ENCODE measurements at places on chromosomes 6 and 20.
A peak's percentile ranks its signal among the peaks of the same experiment; 100 is the strongest.

DNA sequence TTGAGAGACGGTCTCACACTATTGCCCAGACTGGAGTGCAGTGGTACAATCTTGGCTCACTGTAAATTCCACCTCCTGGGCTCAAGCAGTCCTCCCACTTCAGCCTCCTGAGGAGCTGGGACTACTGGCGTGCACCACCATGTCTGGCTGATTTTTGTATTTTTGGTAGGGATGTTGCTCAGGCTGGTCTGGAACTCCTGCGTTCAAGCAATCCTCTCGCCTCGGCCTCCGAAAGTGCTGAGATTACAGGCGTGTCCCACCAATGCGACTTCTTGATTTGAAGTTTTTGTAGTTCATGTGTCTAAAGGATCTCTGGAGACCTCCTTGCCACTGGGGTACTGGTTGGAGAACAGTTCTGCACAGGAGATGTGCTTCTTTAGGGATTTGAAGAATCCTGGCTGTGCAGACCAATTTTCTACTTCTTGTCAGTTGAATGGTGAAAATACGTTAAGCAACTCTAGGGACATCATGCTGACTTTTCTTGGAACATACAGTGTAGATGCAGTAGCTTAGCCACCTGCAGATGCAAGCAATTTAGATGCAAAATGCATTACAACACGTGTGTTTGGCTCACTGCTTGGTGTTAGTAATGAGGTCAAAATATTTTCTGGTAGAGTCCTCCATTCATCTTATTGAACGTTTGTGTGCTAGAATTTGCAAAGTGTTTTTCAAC is 28.2 kb downstream of the SYTL3 start:
- DNase-seq = no peak

- DNase-seq = no peak
Measured at GRCh38 chr20:52142757-52143156, 48.8 kb downstream of the ZFP64 start.

DNA sequence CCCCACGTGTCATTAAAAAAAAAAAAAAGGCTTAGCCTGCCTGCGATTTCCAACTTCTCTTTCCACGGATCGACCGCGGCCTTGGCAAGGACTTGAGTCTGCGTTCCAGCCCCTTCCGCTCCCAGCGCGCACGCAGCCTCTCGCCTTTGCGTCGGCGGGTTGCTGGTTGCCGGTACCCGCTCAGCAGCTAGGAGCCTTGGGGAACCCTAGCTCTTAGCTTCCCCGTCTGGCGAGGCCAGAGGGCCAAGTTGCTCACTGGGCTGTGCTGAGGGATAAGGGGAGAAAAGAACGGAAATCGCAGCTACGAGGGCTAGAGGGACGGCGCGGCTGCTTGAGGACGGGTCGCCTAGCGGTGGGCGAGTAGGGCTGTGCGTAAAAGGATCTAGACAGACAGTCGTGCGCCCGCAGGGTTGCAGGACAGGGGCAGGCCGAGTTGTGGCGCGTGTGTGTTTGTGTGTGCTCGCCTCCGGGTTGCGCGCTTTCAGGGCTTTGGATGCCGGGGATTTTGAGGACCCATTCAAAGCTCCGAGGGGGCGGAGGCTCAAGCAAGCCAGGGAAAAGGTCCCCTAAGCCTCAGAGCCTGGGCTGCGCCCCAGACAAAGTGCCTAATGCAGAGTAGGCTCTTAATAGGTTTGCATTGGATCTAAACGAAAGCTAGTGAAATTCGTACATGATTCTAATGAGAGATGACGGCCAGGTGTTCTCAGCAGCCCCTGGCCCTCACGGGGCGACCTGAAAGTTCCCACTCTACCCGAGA is 40.5 kb upstream of the OSTM1 start:
- DNase-seq = no peak

- DNase-seq = no peak
Measured at GRCh38 chr6:105994591-105995390, 91.3 kb upstream of the PRDM1 start.

DNA sequence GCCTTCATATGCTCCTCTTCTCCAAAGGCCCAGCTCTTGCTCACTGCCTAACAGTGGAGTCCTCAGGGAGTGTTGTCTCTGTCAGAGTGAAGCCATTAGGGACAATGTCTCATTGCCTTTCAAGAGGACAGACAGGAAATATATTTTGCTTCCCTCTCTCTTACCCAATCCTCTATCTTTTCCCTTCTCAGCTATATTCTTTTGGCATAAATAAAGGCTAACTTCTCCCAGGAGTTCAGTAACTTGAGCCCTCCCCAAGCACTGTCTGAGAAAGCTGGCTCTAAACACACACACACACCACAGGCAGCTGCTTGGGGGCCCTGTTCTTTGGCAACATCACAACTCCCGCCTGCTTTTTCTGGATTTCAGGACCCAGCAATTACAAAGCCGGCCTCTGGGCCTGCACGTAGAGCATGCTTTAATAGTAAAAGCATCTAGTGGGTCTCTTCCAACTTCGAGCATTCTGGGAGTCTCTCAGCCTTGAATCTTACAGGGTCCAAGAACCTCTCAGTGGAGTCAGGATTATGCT is 34.7 kb upstream of the LAMA4 start:
- DNase-seq = no peak

GRCh38 chr6:54907355-54907754 is 60.8 kb downstream of the FAM83B start:
- DNase-seq = no peak

DNA sequence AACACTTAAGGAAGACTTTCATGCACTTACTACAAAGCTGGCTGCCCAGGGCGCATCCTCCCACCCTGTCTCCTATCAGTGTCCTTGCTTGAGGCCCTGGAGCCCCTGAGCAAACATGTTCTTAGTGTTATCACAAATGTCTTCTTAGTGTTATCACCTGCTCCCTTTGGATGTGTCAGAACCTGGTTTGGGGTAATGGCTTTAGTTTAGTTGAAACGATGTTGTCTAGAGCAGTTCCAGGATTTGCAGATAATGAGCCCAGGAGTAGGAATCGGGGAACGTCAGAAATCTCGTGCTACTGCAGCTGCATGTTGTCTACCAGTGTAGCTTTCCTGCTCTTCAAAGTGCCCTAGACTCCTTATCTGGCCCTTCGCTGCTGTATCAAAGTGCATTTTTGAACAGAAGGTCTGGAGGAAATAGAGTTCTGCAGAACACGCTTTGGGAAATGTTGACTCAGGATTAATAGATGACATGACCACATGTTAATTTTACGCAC is 69.6 kb downstream of the PHACTR2 start:
- DNase-seq = no peak

- DNase-seq = no peak
Measured at GRCh38 chr6:53604623-53605190, 59.8 kb upstream of the GCLC start.

- no peak for DNase-seq
Measured at GRCh38 chr6:47403801-47404200, 73.8 kb upstream of the CD2AP start.

DNA sequence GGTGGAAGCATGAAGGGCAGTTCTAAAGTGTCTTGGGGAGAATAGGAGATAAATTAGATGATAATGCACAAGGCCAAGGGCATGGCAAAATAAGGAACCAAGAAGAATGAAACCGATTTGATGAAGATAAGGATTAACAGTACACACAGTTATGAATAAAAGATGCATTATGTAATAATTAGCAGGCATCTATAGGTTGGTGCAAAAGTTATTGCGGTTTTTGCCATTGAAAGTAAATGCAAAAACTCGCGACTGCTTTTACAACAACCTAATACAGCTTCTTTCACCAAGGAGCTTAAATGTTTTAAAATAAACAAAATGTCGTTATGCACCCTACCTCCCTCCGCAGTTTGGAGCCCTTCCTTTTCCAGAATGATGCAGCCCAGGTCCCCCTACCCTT is 29.0 kb downstream of the MAS1 start:
- DNase-seq = no peak

DNA sequence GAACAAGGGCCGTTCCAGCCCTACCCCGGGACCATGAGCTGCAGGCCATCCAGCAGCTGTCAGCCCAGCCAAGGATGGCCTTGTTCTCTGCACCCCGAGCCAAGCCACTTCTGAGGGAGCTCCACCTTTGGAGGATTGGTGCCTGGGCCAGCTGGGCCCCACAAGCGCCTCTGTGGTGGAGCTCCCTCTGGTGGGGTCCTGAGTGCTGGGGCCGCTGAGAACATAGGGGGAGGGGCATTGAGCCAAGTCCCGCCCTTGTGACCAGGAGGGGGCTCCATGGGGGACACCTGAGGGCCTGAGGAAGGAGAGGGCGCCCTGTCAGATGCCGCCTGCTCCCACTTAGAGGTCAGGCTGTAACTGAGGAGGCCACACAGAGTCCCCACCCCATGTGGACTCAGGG is 43.2 kb downstream of the YTHDF1 start:
- no peak for DNase-seq

- DNase-seq = no peak
Measured at GRCh38 chr20:35104685-35105295, 12.2 kb upstream of the TRPC4AP start.

DNA sequence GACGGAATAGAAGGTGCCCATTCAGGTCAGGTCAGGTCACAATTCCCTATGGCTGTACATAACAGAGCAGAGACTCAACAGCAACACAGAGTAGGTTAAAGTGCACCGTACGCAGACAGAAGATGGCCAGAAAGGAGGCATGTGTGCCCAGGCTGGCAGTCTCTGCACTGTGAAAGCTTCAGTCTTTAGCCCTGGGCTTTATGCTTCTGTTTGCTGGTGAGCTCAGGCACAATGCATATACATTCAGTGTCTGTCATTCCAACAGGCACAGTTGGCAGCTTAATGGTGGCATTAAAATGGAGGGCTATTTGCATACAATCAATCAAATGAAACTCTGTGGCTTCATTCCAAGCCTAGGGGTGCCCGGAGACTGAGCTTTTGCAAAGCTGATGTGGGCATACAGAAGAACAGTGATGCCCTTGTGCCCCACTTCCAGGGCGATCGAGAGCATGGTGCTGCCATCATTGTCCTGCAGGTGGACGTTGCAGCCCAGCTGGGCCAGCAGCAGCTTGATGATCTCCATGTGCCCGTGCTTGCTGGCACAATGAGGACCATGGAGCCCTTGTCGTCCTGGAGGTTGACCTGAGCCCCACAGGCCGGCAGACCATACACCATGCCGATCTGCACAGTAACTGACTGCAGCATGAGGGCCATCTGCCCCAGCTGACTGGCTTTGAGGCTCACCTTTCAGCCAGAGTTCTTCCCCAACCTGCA is 22.4 kb downstream of the TRMT6 start:
- no peak for DNase-seq

DNA sequence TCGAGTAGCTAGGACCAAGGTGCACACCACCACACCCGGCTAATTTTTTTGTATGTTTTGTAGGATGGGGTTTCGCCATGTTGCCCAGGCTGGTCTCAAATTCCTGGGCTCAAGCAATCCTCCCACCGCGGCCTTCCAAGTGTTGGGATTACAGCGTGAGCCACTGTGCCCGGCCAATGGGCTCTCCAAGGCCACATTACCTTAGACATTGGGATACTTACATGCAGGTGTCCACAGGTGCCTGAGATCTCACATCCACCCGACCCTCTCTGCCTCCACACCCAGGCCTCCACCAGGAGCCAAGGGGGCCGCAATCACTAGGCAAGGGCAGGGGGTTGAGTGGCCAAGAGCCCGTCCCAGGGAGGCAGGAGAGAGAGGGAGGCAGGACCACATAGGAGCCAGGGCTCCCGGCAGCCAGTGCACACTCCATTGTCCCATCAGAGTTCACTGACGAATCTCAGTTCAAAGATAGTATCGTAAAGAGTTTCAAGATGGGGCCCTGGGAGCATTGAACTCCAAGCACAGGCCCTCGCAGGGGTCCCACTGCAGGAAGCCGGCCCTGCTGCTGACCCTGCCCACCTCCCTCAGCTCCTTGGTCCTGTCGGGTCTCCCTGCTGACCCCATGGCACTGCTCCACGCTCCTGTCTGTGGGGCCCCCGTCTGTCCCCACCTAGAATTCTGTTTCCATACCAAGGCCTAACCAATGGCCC is 55.3 kb downstream of the SSR1 start:
- DNase-seq = no peak

- DNase-seq = no peak
Measured at GRCh38 chr20:35558451-35558850, 16.6 kb downstream of the ERGIC3 start.

DNA sequence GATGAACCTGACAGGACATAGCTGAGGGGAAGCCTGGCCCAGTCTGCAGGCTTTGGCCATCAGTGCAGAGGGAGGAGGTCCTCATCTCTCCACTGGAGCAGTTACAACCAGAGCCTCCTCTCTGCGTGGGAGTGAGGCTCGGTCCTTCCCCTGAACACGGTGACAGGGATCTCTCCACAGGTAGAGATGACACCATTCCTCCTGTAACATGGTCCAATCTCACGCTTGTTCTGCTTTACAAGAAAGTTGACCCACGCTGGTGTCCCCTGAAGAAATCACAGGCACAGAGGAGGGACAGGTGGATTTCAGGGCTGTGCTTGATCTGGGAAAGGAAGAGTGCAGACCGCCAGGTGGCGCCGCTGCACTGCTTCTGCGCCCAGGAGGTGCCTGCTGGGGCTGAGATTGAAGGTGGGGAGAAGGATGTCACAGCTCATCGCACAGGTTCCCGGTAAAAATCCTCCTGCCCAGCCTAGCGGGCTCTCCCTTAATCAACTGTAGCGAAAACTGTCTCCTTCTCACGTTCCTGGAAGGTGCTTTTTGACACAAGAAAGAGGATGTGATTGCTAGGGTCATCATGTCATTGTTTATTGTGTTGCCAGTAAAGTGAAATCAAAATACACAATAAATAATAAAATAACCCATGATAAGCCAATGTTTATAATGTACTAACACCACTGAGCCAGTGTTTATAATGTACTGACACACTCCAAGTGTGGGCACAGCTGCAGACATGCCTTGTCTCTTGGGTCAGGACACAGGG is 20.4 kb downstream of the HLA-G start:
- peak; percentile 80 for DNase-seq

GRCh38 chr6:133613211-133613610 is 275.7 kb upstream of the TCF21 start:
- DNase-seq = no peak

DNA sequence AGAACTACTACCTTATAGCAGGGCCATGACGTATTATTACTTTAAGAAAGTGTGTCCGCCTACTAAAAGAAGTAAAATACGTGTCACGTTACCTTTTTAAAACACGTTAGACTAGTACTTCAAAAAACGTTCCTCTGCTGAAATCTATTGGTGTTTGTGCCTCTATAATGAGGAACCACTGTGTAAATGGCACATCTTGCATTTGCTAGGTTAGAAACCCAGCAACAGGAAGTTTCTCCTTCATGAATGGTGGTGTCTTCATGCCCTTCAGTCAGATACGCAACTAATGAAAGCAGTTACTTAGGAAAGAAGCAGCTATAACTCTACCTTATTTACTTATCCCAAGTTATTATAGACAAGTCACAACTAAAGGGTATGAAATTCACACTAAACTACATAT is 343.5 kb downstream of the RNGTT start:
- DNase-seq = no peak

Data from natural killer cell treated with Interleukin-12 subunit alpha and Interleukin-12 subunit beta and Interleukin-15 and Interleukin-18, amount 100 ng/mL, for 72 hours (primary cell).